Activated CD4-positive, alpha-beta T cell treated with anti-CD3 and anti-CD28 coated beads, Interleukin-2, amount 10 ng/mL, durations not matched to agents 7 days and 5 days (primary cell): ENCODE measurements at places on chromosomes 11 and 22.

- no peak overlapping the region for H3K4me3 ChIP-seq
- no peak overlapping the region for H3K27ac ChIP-seq
- DNase-seq, result no peak
These were observed 387.0 kb downstream of the CTTN start for GRCh38 chr11:70785372-70785771.

DNA sequence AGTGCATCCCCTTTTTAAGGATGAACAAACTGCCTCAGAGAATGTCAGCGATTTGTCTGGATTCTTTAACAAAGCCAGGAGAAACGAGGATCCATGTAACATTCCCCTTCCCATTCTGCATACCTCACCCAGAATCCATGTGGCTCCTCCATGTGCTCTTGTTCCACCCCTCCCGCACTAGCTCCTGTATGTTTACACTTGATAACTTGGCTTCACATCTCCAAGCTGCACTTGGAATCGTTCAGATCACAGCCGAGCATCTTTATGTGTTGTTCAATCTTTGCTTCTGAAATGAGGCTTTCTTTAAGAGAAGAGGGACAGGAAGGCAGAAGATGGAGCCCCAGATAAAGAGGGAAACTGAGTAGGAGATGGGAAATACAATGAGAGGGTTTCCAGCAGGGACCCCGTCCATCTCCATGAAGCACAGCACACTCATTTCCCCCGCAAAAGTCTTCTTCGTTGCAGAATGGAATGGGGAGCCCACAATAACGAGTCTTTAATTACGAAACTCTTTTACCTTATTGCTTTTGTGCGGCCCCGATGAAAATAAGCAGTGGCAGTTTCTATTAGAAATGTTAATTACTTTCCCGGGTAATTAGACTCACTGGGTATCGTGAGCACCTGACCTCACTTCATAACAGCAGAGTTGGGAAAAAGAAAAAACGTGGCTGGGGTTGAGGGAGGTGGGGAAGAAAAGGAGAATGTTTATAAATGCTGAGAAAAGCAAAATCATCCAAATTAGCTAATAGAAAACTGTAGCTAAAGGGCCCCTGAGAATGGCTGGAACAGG lies 96.8 kb upstream of the ISX start:
- H3K27ac ChIP-seq, result no peak overlapping the region
- DNase-seq, result no peak
- no peaks in the 10 kb centered on the region for H3K27me3 ChIP-seq
- H3K4me1 ChIP-seq, result no peaks in the 10 kb centered on the region

DNA sequence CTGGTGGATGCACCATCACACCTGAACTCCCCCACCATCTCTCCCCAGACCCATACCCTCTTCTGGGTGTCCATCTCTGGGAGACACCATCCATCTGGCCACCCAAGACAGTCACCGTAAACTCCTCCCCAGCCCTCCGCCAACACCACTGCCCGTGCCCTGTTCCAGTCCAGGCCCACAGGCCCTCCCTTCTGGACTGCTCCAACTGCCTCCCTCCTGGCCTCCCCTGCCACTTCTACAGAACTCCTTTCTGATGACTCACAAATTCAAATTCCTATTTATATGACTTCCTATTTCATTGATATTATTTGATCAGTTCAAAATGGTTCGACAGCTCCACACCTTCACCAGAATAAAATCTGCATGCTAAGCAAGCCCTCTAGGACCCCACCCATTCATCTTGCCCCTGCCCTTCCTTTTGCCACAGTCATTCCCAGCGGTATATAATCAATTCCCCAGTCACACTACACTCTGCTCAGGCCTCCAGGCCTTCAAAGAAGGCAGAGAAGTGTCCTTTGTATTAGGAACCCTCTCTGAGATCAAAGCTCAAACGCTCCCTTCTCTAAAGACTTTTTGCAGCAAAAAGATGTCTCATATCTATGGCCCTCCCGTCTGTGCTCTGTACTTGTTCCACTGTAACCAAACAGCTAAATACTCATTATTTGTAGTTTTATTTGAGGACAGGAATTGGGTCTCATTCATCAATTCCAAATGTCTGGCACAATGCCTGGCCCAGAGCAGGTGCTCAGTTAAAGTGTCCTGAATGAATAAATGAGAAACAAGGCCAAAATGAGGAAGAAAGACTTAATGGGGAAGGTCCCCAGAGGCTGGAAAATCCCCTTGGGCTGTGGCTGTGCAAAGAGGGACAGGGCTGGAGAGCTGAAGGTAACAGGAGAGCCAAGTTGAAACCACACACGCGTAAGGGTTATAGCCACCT lies 29.0 kb downstream of the MYH9 start:
- H3K27ac ChIP-seq, result peak overlapping the region; percentile 82
- H3K4me3 ChIP-seq, result peak overlapping the region; percentile 27
- H3K27me3 ChIP-seq, result no peaks in the 10 kb centered on the region
- H3K4me1 ChIP-seq, result peaks cover 97% of the 10 kb centered on the region

GRCh38 chr22:19663821-19664355 lies 50.4 kb upstream of the SEPTIN5 start:
- H3K27ac ChIP-seq, result no peak overlapping the region
- no peak overlapping the region for H3K4me3 ChIP-seq
- no peak for DNase-seq
- H3K36me3 ChIP-seq, result no peaks in the 10 kb centered on the region
- no peaks in the 10 kb centered on the region for H3K27me3 ChIP-seq

DNA sequence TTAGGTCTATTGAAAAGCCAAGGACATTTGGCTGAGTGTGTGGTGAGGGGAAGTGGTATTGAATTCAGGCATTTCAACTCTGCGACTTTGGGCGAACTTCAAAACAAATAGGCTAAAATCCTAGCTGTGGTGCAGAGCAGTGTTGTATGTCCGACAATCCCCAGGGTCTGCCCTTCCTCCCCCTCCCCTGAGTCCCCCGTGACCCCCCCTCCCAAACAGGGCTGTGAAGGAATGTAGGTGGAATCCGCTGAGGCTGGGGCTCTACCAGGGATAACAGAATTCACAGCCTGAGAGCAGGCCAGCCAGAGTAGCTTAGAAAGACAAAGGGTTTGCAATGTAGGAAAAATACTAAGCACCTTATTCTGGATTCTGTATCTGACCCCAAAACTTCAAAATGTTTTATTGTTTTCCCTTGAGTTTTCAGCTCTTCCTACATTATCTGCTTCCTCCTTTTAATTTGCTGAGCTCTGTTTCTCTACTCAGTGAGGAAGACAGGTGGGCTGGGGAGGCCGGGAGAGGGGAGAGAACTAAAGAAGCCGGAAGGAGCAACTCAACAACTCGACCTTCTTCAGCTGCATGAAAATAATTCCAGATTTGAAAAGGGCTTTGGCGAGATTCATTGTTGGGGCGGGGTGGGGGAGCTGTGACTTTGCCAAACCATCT lies 315.2 kb downstream of the BLID start:
- H3K27me3 ChIP-seq, result no peaks in the 10 kb centered on the region
- no peaks in the 10 kb centered on the region for H3K4me1 ChIP-seq
- no peak for DNase-seq
- H3K27ac ChIP-seq, result no peak overlapping the region

DNA sequence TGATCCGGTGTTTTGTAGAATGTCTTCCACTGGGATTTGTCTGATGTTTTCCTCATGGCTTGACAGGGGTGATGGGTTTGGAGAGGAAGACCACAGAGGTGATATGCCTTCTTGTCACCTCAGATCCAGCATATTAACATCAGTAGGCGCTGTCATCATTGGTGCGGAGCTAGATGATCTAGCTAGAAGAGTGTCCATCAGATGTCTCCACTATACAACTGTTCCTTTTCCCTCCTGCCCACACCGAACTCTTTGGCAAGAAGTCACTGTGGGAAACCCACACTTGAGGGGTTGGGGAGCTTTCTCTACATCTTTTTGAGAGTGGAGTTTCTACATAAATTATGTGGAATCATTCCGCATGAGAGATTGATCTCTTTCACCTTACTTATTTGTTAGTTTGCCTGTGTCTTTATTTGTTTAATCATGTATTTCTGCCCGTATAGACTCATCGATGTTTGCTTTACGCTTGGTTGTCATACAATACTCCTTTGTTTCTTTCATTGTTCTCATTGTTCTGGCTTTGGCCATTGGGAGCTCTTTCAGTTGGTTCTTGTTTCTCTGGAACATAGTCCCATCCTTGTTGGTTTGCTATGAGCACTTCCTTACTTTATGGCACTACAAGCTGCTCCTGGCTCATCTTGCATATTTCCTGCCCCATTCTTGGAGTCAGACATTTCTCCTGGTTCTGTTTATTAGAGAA lies 1420.3 kb downstream of the BRD1 start:
- H3K27ac ChIP-seq, result no peak overlapping the region
- no peaks in the 10 kb centered on the region for H3K27me3 ChIP-seq
- DNase-seq, result no peak
- H3K4me1 ChIP-seq, result no peaks in the 10 kb centered on the region
- H3K36me3 ChIP-seq, result no peaks in the 10 kb centered on the region

GRCh38 chr11:30478923-30479322 lies 107.2 kb downstream of the MPPED2 start:
- H3K4me3 ChIP-seq, result no peak overlapping the region
- no peak for DNase-seq
- H3K36me3 ChIP-seq, result no peaks in the 10 kb centered on the region
- H3K27ac ChIP-seq, result no peak overlapping the region
- H3K4me1 ChIP-seq, result no peaks in the 10 kb centered on the region
